Hypothalamus (tissue), 51 donors: ENCODE measurements at places on chromosomes 16 and 17.

- DNase-seq: no peak
These were observed 4.5 kb downstream of the MINK1 start for GRCh38 chr17:4837471-4838308.

DNA sequence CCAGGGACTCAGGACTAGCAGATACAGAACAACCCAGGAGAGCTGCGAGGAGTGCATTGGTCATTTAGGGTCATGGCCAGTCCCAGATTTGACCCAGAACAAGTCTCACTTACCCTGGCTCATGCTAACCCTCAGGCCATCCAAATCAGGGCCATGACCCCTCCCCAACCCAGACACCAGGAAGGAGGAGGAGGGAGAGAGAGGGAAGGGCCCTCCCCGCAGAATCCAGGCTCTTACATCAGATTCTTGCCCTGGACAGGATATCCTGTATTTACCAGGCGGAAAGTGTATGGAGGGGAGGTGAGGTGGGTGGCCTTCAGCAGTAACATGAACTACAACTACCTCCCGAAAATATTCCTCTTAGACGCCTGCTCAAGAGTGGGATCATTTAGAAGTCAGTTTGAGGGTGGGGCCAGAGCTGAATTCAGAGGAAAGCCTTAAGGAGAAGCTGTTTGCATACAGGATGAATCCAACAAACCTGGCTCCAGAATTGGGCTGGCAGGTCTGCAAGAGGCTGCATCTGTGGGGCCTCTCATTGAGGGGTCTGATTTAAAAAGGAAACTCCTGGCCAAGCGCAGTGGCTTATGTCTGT lies 2.1 kb downstream of the VAT1 start:
- no peak for DNase-seq

DNA sequence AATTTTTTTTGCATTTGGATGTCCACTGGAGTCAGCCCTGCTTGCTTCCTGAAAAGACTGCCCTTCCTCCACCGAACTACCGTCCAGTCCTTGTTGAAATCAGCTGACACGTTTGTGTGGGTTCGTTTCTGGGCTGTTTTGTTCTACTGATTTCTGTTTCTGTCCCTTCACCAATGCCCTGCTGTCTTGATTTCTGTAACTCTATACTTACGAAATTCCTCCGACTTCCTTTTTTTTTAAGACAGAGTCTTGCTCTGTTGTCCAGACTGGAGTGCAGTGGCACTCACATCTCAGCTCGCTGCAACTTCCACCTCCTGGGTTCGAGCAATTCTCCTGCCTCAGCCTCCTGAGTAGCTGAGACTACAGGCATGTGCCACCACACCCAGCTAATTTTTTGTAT lies 8.4 kb upstream of the GAA start:
- no peak for DNase-seq

DNA sequence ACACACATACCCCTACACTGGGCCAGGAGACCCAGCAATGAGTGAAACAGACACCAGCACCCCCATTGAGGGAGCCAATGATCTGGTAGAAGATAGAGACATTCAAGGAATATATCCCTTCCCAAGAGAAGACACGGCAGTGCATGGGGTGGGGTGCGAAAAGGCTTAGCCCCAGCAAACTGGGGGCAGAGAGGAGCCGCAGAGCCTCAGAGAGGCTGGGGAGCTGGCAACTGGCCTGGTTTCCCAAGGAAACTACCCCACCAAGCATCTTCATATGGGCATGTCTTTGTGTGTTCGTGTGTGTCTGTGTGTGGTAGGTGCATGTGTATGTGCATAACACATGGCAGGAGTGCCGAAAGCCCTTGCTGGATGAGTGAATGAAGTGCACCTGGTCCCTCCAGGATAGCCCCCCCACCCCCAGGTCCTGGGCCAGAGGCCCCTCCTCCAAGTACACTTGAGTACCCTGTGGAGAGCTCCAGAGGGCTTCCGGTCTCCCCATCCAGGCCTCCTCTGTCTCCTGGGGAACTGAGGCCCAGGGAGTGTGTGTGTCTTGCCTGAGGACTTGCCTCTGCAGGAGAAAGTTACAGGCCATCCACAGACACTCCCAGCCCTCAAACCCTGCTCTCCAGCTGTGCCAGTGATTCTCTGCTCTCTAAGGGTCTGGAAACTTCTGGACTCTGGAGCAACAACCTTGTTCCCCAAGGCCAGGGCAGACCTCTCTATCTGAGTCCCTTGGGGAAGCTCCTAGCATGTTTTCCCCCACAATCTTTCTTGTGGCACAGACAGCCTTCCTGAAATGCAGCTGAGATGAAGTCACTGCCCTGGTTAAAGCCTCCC lies 15.9 kb downstream of the TBX2 start:
- no peak for DNase-seq

DNA sequence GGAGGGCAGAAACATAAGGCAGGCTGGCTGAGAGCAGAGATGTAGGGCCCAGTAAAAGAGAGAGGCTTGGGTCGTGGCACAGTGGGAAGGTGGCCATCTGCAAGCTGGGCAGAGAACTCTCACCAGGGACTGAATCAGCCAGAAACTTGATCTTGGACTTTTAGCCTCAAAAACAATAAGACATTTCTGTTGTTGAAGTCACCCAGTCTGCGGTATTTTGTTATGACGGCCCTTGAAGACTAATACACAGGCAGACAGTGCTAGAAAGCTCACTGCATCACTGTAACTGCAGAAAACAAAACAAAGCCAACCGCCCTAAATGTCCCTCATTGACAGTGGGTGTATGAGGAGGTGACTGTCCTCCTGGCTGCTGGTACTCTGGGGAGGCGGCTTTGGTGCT lies 3.9 kb upstream of the JPH3 start:
- DNase-seq: no peak

GRCh38 chr16:9836118-9836736 lies 346.0 kb downstream of the GRIN2A start:
- no peak for DNase-seq

DNA sequence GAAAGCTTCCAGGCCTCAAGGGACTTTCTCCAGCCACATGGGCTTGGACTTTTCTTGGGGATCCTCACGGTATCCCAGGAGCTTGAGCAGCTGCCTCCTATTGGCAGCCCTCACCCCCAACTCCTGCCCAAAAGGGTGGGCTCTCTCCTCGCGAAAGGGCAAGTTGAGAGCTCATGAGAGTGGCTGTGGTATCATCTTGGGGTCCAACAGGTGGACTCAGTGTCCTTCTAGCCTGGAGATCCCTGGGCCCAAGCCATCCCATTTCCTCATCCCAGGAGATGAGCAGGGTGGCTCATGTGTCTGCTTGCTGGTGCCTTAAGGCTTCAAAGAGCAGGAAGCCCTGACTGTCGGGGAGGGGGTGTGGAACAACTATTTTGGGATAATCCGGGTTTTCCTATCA lies 17.7 kb downstream of the TBX4 start:
- no peak for DNase-seq

DNA sequence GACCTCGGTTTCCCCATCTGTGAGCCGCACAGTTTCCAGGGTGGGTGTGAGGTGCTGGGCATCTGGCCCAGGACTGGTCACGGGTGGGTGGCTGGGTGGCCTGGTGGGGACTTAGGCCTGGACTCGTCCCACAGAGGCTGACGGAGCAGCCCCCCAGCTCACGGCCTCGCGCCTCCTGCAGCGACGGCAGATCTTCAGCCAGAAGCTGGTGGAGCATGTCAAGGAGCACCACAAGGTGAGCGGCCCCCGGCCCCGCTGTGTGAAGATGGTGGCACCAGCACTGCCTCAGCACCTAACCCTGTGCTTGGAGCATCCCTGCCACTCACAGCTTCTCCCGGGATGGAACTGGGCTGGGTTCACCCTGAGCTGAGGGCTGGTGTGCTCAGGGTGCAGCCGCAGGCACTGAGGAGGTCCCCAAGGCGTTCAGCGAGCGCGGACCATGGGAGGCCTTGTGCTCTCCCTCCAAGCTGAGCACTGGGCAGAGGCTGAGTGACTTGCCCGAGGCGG lies 2.4 kb downstream of the CDT1 start:
- no peak for DNase-seq

- no peak for DNase-seq
These were observed 10.5 kb downstream of the ELOB start for GRCh38 chr16:2766430-2767139.

DNA sequence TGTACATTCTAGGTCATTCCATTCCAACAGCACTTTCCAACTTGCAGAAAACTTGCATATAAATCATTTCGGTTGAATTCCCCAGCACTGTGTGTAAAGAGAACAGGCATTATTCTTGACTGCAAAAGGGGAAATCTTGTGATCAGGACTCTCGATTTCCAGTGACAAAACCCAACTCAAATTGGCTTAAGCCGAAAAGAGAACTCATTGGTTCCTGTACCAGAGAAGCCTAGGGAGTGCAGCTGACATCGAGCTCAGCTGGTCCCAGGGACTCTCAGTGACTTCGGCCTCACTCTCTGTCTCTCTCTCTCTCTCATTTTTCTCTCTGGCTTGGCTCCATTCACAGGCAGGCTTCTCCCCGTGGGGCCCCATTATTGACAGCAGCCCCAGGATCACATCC lies 30.7 kb downstream of the CD300LF start:
- DNase-seq: no peak

GRCh38 chr16:78889346-78889745 lies 711.2 kb downstream of the MAF start:
- no peak for DNase-seq

- peak; percentile 87 for DNase-seq
These were observed at the start of gene SARM1 for GRCh38 chr17:28371245-28372202. Gene SARM1 (plus strand): TSS chr17:28371694. CDS start chr17:28372033, 339 bp downstream.

DNA sequence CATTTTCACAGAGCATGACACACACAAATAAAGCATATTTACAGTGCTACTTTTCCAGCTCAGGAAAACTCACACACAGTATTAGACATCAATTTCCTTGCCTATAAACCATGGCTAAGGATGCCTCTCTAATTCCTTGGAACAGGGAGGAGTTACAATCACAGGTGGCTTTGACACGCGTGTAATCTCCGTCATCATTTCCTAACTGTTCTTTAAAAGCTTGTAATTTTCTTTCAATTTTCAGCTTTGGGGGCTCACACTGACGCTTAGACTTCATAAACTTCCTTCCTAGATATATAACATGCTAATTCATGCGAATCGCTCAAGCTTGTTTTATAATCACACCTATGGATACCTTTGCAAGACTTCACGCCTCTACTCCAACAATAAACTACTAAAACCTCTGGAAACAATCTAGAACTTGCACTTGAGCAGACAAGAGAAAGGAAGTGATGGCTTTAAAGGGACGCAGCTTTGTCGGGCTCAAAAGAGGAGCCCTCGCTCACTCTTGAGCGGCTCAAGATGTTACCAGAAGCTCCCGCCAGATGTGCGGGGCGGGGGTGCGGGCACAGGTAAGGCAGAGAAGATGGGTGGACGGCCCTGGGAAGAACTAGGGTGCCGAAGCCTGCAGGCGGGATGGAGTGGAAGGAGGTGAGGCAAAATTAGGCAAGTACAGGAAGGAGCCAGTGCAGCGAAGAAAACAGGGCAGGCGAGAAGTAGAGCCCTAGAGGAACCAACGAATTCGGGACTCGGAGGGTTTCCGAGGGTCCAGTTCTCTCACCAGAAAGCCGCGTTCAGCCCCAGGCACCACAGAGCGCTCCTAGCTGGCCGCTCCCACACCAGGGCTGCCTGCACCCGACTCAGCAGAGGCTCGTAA lies 631 bp downstream of the RETREG3 start:
- no peak for DNase-seq

GRCh38 chr16:3825103-3825502 lies 55.4 kb downstream of the CREBBP start:
- DNase-seq: no peak

DNA sequence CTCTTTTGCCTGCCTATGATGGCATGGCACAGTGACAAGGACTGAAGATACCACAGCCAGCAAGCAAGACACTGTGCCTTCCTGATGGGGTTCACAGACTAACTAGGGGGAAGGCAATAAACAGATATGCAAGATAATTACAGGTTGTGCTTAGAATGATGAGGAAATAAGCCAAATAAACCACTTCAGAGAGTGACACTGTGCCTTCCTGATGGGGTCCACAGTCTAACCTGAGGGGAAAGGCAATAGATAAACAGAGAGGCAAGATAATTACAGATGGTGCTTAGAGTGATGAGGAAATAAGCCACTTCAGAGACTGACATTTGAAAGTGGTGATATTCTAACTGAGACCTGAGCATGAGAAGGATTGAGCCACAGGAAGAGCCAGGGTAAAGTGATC lies 84.2 kb downstream of the HS3ST2 start:
- no peak for DNase-seq

- no peak for DNase-seq
These were observed 4.9 kb downstream of the INO80E start for GRCh38 chr16:30000735-30001631.

GRCh38 chr16:9258423-9259051 lies 167.1 kb downstream of the HAPSTR1 start:
- peak; percentile 1 for DNase-seq

- no peak for DNase-seq
These were observed 12.4 kb downstream of the CDYL2 start for GRCh38 chr16:80792031-80792430.

DNA sequence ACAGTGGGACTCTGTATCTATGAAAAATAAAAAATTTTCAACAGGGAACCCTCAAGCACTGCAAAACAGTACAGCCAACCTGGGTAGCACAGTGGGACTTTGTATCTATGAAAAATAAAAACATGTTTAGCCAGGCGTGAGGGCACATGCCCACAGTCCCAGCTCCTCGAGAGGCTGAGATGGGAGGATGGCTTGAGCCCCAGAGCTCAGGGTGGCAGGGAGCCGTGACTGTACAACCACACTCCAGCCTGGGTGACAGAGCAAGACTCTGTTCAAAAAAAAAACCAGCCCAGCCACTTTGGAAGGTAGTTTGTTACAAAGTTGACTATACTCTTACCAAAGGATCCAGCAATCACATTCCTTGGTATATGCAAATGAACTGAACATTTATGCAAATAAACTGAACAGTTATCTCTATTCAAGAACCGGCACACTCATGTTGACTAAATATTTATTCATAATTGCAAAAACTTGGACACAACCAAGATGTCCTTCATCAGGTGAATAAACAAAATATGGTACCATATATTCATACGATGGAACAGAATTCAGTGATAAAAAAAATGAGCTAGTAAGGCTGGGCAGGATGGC lies 5.2 kb downstream of the RPH3AL start:
- DNase-seq: no peak

DNA sequence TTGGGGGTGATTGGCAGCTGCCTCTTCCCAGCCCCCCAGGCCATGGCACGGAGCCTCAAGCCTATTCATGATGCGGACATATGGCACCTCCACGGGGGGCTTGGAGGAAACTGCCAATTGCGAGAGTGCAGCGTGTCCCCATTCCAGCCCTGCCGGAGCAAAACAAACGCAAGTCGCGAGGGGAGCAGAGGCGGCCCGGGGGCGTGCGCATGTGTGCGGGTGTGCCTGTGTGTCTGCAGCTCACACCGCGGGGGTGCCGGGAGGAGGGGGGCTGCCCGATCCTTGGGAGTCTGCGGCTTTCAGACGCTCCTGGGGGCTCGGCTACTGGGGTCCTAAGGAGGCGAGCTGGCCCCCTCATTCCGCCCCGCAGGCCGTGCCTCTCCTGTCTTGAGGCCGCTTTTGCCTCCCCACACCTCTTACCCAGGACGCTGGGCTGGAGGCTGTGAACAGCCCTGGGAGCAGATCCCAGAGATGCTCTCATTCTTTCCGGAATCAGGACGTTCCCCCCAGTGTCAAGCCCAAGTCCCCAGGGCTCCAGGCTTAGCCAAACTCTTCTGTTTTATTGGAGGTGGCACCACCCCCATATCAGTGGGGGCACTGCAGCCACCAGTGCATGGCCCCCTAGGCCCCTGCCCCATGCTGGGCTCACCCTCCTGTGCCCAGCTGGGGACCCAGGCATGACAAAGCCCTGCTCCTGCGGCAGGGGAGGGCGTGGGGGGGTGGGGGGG lies 29.1 kb downstream of the ENDOV start:
- no peak for DNase-seq
